ENCODE measurements at places on chromosomes 16 and 17.

DNA sequence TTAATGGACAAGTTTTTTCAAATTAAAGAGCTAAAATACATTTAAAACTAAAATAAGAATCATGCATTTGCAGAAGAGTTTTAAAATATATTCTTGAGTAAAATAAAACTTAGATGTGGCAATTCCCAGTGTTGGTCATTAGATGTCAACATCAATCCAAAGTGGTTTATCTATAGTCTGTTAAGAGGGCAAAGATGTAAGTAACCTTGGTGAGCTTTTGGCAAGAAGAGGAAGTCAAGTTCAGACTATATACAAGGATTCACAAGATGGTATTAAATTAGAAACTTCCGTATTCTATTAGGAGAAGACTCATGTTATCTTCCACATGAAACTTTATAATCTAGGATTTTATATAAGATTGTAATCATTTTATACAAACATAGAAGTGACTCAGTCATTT is 73.1 kb downstream of the CEP95 start:
- DNase-seq: no peak

DNA sequence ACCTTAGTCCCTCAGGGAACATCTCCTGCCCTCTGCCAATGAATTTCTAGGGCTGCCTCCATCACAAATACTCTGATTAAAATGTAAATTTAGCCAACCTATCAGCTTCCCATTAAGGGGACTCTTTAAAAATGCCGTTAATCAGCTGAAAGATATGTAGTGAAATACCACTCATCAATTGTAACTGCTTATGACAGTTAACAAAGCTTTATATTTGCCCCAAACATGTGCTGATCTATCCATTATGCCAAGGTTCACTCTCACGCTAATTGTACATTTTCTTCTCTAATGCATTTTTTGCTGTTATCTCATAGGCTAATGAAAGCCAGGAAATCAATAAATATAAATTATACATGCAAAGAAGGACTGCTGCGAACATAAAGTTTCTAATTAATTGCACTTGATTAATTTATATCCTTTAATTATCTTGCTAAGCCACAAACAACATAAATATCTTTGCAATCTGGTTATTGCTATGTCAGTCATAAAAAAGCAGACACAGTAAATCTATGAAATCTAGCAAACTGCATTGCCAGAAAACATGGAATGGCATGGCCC is 601.4 kb upstream of the SALL1 start:
- DNase-seq: no peak

DNA sequence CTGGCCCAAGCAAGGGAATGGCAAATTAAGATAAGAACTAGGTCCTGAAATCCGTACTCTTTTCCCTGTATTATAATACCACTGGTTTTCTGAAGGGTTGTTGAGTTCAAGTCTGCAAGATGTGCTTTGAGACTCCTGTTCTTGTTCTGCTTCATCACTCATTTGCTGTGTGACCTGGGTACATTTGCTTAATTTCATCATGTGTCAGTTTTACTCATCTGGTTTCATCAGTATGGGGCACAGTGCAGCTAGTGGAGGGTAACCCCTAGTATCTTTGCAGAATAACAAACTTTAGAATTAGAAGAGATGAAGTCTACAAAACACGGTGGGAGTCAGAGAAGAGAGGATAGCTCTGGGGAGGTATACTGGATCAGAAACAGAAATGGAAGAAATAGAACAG is 21.9 kb upstream of the EFCAB13 start:
- no peak for DNase-seq

GRCh38 chr16:68297908-68298307 is 12.8 kb downstream of the SLC7A6OS start:
- no peak for DNase-seq

- DNase-seq: peak; percentile 57
Measured at GRCh38 chr16:22232277-22233036, 26.4 kb downstream of the EEF2K start.

DNA sequence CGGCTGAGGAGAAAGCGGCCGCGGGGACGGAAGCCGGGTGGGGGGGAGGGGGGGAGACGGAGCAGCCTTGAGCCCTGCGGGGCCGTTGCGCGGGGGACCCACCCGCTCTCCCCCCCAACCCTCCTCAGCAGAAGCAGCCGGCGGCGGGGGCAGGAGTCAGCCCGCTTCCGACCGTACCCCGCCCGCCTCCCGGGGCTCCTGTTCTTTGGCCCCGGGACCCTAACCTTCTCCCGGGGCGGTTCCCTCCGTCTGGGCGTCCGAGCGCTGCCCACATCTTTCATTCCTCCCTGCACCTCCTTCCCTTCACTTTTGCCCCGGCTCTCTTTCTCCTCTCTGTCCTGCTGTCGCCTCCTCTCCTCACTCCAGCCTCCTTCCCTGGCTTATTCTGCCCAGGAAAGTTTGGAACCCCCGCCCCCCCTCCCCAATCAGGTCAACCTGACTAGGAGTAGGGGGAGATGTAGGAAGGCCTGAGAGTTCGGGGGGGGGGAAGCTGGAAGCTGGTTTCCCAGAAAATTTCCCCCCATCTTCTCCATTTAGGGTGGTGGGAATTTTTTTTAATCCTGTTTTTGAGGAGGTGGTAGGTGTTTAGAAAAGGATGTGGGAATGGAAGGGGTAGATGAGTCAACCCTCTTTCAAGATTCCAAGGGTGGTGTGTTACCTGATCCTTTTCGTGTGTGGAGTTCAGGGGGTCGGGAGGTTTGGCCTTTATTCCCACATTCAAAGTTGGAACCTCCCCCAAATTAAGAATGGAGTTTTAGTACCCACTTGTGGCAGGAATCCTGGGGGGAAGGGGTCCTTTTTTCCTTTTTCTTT is 427 bp upstream of the NLK start:
- no peak for DNase-seq

GRCh38 chr17:10768750-10769251 is 35.1 kb downstream of the TMEM238L start:
- no peak for DNase-seq

DNA sequence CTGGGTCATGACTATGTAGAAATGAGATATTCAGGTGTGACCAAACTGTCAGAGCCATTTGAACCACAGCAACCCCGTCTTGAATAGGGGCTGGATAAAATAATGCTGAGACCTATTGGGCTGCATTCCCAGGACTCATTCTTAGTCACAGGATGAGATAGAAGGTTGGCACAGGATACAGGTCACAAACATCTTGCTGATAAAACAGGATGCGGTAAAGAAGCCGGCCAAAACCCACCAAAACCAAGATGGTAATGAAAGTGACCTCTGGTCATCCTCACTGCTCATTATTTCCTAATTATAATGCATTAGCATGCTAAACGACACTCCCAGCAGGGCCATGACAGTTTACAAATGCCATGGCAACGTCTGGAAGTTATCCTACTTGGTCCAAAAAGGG is 545.5 kb downstream of the TMEM114 start:
- no peak for DNase-seq

DNA sequence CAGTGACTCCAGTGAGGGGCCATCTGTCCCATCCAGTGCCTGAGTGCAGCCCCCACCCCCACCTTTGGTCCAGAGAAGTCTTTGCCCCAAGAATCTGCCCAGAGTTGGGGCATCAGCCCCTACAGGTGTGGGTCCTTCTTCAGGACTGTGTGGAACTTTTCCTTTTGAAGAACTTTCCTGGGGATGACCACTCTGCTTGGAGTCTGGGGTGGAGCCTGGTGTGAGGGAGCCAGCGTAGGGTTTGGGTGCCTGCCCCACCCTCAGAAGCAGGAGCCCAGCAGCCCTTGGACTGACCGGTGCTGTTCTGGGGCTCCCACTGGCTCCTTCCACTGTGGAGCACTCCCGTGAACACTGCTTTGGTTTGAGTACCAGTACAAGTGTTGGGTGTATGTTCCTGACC is 19.3 kb downstream of the MPRIP start:
- DNase-seq: no peak

DNA sequence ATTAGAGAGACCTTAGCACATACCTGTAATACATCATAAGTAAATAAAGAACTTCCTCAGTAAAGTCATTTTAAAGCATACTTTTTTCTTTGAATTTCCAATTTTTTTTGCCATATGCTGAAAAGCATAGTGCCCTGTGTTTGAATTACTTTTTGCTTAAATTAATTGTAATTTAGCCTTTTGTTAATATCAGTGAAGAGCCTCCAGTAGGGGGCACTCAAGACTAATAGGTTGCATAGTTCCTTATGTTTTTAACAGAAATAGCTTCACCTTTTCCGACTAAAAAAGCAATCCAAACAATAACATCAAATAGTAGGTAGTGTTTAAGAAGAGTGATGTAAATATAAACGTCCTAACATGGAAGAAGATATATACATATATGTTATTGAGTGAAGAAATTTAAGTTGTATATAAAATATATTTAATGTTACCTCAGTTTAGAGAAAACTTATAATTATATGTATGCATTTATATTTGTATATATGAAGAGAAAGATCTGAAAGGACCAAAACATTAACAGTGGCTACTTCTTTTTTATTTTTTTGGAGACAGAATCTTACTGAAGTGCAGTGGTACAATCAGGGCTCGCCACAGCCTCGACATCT is 18.6 kb downstream of the RAD51C start:
- peak; percentile 39 for DNase-seq

DNA sequence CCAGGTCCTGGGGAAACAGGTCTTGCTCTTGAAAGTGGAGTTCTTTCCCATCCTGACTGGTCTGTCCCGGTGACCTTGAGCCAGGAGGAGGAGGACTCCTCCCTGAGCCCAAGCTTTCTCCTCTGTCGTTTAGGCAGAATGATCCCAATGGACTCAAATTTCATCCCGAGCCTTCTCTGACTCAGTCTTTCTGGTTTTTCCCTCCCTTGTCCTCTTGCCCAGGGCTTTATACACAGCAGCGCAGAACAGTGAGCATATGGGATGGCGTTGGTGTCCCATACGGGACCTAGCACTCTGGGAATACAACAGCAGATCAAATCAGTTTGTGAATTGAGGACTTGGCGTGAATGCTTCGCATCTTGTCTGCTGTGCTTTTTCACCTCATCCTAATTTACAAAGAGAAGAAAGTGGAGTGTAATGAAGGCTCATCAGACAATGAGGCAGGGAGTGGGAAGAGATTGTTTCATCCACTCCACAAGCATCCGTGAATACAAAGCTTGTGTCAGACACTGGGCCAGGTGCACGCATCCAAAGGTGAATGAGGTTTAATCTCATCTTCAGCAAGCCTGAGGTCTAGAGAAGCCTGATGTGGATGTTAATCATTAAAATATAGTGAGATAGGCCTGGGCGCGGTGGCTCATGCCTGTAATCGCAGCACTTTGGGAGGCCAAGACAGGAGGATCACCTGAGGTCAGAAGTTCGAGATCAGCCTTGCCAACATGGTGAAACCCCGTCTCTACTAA is 1.1 kb upstream of the XYLT1 start:
- DNase-seq: no peak

DNA sequence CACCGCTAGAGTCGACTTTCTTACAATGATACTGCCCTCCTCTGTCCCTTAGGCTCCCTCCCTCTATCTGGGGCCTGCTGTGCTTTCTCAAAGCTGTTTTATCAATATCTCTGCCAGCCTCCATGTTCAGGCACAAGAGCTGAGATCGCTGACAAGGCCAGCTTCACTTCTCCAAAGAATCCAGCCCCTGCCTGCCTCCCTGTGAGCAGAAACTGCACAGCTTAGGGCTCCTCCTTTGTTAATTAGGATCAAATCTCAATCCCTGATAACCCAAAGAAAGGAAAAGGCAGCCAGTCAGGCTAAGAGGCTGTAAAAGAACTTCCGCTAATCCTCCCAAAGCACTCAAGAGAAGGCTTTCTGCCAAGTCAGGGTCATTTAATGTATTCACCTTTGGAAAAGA is 616.0 kb upstream of the CDH11 start:
- no peak for DNase-seq

DNA sequence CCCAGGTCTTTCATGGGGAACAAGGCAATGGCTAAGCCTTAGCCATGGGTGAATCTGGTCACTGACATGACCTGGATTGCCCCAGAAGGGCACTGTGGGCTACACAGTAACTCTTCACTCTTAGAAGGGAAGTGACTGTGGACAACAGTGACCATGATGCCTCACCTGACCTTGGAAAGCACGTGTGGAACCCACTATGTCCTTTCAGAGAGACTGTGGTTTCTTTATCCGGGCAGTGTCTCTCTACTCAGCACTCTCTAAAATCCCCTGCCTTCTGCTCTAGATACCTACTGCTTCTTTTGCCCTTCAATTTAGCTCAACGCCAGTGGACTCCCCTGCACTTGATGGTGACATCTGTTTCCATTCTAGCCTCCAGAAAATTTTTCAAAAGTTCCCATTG is 66.1 kb upstream of the ANKFN1 start:
- no peak for DNase-seq

DNA sequence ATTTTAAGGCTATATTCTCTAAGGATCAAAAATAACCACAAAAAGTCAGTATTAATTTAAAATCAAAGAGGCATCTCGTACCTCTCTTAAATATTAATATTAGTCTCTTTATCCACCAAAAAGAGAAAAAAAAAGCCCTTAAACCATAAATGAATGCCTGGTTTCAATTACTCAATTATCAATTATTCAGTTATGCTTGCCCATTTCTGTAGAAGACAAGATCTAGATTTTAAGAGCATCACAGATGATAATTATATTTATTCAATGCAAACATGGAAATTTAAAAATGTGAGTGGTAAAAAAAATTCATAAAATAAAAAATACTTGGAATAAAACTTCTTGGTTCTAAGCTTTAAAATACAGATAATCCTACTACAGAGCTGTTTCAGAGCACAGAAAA is 125.7 kb upstream of the CORO6 start:
- DNase-seq: no peak

- no peak for DNase-seq
Measured at GRCh38 chr16:69514356-69514755, 51.4 kb upstream of the NFAT5 start.

DNA sequence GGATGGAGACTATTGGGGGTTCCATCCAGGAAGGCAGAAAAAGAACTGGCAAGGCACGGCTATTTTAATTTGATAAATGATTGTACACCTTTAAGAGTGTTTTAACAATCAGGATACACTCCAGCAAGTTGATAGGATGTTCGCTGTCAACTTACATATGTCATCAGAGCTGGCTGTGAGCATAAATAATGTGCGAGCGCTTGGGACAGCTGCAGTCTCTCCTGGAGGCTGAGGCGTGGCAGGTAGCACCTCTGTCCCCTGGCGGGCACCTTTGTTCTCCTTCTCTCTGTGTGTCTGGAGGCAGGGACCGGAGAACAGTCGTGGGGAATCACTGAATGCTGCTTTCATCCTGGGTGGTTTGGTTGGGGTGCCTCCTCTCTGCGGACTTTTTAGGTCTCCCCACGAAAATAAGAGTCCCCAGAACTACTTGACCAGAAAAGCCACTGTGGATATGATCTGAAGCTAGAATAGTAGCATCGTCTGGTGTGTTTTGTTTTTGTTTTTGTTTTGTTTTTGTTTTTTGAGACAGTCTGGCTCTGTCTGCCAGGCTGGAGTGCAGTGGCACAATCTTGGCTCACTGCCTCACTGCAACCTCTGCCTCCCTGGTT is 9.4 kb downstream of the BAHCC1 start:
- no peak for DNase-seq

- peak; percentile 69 for DNase-seq
Measured at GRCh38 chr17:74430706-74431567, 951 bp upstream of the GPRC5C start.

- DNase-seq: no peak
Measured at GRCh38 chr17:36000732-36001109, 632 bp downstream of the CCL15 start.

GRCh38 chr16:69108905-69109252 is 3.4 kb downstream of the HAS3 start:
- DNase-seq: no peak

- DNase-seq: no peak
Measured at GRCh38 chr16:87163637-87164036, 153.6 kb downstream of the C16orf95 start.

All from cerebellum (tissue), 4 donors.